ENCODE measurements at places on chromosomes 13 and 19. TPM values are rescaled to one million over a fixed set of nuclear protein-coding genes. Genes with fewer than 3 reads are reported as not detected.

DNA sequence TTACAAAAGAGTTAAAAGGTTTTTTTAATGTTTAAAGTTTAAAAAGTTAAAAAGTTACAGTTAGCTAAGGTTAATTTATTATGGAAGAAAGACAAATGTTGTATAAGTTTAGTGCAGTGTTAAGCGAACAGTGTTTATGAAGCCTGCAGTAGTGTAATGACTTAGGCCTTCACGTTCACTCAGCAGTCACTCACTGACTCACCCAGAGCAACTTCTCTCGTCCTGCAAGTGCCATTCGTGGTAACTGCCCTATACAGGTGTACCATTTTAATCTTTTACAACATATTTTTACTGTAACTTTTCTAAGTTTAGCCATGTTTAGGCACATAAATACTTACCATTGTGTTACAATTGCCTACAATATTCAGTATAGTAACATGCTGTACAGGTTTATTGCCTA is 398.2 kb upstream of the NBEA start:
- no peak for DNase-seq

DNA sequence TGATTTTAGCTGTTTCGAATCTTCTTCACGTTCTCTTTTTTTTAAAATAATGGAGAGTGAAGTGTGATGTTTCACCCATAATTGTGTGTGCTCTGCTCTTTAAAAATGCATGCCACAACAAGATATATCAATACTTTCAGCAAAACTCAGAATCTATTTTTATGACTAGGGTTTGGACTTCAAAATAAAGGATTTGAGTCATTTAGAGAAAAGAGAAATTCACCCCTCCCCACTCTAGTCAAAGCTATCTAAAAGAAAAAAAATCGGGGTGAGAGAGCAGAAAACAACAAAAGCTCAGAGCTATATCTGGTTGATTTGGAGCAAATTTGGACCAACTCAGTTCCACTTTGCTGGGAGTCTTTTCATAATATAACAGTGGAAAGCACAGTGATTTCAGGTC is 244.5 kb downstream of the DNAJC15 start:
- no peak for DNase-seq

DNA sequence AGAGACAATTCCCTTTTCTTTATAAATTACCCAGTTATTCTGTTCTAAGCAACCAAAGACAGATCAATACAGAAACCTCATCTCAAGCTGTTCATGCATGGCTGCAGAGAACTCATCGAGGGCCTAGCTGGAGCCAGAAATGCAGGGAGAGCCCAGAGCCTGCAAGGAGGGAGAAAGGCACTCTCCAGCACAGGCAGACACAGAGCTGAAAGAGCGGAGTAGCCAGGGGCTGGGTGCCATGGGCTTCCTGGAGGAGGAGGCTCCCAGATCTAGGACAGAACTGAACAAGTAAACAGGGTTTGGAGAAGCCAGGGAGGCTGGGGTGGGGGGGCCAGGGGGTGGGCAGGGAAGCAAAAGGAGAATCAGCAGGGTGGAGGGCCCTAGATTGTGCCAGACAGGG is 144.2 kb upstream of the ZNF507 start:
- no peak for DNase-seq

DNA sequence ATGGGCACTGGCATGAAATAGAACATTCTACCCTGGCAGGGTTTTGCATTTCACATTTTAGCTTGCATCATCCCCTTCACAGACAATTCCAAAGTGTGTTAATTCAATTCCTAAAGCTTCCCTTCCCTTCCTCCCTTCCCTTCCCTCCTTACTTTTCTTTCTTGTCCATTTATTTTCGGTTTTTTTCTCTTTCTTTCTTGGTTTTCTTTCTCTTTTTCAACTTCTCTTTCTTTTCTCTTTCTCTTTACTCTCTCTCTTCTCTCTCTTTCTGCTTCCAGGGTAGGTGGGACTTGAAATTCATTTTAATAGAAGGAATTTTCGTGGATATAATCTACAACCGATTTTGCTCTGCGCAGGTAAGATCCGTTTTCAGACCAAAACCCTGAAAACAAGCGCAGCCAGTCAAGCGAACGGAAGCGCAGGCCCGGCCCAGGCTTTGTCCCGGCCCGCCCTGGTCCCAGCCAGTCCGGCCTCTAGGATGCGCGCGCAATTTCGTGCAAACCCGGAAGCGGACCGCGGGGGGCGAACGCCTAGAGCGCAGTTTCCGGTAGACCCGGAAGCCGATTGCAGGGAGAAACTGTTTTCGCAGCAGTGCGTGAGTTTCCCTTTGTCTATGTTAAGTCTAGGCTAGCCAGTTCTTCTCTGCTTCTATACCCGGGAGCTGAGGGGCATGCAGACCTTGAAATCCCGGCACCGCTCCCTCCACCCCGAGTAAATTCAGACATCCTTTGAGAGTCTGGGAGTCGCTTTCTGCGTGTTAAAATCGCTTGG is at the start of gene ZNF528:
Gene ZNF528 (plus strand): TSS at position 540 of the 771 bp plus-strand sequence. CDS start 4,165 bp downstream, outside the sequence.
- DNase-seq: peak; percentile 79

GRCh38 chr13:54018485-54018884 is 989.9 kb downstream of the OLFM4 start:
- DNase-seq: no peak

- DNase-seq: no peak
Measured at GRCh38 chr13:66414066-66414800, 815.9 kb downstream of the PCDH9 start.

GRCh38 chr19:28288572-28289264 is 924.2 kb downstream of the UQCRFS1 start:
- DNase-seq: no peak

GRCh38 chr13:73742982-73743381 is 391.2 kb downstream of the KLF12 start:
- DNase-seq: no peak

- DNase-seq: no peak
Measured at GRCh38 chr19:34489175-34489574, 7.6 kb downstream of the WTIP start.

The AP1M2 gene
- not detected for total RNA-seq

Data from pulmonary artery endothelial cell (primary cell).